ENCODE measurements at places on chromosomes 12 and 14.

GRCh38 chr12:108103517-108103916 lies 25.6 kb upstream of the WSCD2 start:
- no peak for DNase-seq

GRCh38 chr14:65169351-65169750 lies 67.0 kb upstream of the MAX start:
- no peak for DNase-seq

- DNase-seq: no peak
These were observed 25.0 kb downstream of the PDZRN4 start for GRCh38 chr12:41213107-41213506.

- no peak for DNase-seq
These were observed 2.1 kb upstream of the CMAS start for GRCh38 chr12:22043943-22044342.

DNA sequence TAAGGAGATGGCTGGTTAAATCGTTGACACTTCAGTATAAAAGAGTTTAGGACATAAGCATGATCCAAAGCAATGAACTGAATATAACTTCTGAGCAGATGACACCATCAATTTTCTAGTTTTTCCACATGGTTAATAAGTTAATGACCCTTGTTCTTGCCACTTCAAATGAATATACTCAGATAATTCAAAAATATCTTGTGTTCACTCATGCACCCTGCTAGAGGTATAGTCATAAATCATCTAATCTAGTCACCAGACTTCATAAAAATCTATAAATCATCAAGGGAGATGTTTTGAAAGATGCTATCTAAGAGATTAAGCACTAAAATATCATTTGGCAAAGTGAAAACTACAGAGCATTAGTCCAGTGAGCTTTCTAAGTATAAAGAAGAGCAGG lies 131.9 kb downstream of the MDGA2 start:
- DNase-seq: no peak

DNA sequence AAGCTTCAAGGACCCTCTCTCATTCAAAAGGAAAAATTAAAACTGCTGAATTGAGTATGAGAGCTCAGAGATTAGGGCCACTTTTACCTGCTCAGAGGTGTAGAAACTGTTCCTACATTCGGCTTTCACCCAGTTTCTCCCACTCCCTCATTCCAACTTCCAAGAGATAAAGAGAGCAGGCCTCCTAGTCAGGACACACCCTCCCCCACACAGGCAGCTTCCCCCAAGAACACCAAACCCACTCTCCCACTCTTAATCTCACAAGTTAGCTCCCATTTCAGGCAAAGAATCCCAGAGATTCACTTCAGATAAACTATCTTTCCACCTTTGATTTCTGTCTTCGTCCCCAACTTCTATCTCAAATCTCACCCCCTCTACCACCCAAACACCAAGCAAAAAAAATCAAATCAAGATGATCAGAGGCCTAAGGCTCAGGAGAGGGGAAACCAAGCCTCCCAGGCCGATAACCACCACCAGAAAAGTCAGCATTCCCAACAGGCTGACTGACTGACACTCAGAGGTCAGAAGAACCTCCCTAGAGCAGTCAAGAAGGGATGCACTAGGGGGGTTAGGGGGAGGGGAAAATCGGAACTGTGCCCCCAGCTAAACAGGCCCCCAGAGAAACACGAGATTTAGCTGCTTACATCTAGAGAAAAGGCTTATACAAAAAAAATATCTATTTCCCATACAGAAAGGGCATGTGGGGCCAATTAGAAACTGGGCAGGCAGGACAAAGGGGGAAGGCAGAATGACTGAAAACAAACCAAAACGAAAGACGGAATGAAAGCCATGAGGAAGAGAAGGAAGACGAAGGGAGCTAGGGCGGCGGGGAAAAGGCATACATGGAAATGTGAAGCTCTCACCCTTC lies 13.2 kb upstream of the CDH24 start:
- no peak for DNase-seq
